ENCODE measurements at places on chromosomes 12 and 14.

DNA sequence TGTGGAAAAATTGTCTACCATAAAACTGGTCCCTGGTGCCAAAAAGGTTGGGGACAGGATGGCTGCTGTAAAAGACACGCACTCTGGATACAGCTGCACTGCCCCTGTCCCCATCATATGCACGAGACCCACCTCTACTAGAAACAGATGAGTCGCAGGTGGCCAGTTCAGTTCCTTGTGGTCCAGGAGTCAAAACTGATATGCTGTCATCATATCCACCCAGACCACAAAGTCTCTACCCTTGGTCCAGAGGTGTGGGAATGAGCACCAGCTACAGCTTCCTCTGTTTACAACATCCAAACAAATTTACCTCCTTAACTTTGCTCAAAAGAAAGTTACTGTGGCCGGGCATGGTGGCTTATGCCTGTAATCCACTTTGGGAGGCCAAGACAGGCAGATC lies 43.8 kb upstream of the DACT1 start:
- DNase-seq = no peak

- DNase-seq = peak; percentile 87
Observed at GRCh38 chr14:50860478-50861086, 11.3 kb upstream of the ABHD12B start.

DNA sequence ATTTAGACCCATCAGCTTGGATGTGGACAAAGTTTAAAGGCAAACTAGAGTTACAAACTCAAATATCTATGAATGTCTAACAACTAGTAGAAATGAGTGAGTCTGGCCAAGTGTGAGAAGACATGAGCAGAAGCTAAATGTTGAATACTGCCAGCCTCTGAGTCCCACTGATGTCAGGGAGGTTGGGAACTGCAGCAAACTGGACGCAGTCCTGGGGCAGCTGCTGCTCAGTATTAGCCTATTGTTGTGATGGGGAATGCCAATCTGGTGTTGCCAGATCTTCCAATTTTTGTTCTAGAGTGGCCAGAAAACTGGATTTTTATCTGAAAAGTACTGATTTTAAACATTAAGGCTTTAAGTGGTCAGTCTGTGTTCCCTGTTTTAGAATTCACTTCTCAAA lies 770.4 kb upstream of the STXBP6 start:
- no peak for DNase-seq

GRCh38 chr14:55964091-55964490 lies 154.1 kb upstream of the PELI2 start:
- DNase-seq = no peak

DNA sequence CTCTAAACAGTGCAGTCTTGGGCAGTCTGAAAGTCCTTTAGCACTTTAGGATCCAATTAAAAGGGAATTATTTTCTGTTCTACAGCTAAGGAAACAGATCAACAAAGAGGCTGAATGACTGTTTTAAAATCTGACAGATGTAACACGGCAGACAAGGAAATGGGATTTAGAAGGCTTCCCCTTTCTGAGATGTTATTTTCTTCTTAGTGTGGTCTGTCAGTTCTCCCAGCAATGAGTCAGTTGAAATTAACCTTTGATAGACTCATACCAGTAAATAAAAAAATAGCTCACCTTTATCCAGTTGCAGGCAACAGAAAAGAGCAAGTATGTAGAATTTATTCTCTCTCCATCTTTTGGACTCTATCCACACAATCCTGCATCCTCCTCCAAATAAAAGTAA lies 98.1 kb downstream of the NEDD1 start:
- no peak for DNase-seq

DNA sequence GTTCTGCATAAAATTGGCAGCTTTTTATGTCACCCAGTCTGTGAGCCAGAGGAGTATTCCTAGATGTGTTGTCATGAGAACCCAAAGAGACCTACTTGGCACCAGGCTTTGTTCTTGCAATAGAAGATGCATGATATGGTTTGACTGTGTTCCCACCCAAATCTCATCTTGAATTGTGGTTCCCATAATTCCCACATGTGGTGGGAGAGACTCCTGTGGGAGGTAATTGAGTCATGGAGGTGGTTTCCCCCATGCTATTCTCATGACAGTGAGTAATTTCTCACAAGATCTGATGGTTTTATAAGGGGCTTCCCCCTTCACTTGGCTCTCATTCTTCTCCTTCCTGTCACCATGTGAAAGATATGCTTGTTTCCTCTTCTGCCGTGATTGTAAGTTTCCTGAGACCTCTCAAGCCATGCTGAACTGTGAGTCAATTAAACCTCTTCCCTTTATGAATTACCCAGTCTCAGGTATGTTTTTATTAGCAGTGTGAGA lies 572.0 kb upstream of the ATP2B1 start:
- peak; percentile 80 for DNase-seq

DNA sequence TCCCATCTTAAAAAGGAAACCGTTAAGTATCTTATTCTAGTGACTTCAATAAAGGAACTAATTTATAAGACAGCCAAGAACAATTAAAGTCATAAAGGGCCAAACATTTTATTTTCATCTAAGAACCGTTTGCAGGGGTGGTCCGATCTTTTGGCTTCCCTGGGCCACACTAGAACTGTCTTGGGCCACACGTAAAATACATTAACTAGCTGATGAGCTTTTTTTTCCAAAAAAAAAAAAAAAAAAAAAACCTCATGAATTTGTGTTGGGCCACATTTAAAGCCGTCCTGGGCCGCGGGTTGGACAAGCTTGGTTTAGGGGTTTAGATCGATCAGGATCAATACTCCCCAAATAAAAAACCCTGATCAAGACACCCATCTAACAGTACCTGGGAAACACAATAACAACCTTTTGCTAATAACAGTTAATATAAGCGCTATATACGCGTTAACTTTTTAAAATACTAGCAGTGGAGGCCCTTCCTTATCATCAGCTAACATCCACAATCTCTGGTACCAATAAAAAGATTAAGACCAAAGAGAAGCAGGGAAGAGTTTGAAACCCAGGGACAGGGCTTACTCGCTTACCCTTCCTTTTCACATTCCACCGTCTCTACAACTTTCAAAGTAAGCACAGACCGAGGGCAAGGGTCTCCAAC lies 1.1 kb downstream of the NAP1L1 start:
- no peak for DNase-seq

- DNase-seq = no peak
Observed at GRCh38 chr12:131734336-131735152, 23.7 kb downstream of the SFSWAP start.

DNA sequence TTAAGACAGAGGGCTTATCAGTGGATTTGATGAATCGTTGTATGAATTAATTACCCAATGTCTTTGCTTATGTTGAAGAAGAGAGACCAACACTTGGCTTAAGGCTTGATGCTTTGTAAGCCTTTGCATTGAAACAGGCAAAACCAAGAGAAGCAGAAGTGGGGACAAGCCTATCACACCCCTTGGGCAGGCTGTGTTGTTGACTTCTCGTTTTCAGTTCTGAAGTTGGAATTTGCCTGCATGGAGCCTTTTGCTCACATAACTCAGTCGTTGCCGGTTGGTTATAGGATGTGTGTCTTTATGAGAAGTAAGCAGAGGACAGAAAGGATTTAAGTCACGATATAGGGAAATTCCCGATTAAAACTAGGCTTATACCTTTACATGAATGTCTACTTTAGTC lies 94.7 kb downstream of the CCDC92 start:
- DNase-seq = no peak

DNA sequence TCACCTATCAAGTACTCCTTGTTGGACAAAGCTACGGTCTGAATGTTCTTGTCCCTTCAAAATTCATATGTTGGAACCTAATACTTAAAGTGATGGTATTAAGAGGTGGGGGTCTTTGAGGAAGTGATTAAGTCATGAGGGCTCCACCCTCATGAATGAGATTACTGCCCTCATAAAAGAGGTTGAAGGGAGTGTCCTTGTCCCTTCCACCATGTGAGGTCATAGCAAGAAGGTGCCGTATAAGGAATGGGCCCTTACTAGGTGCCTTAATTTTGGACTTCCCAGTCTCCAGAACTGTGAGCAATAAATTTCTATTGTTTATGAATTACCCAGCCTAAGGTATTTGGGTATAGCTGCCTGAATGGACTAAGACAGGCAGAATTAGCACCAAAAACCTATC lies 191.1 kb upstream of the NUDT4 start:
- DNase-seq = no peak

GRCh38 chr14:103232031-103232808 lies 101.8 kb upstream of the EIF5 start:
- DNase-seq = no peak

GRCh38 chr12:61915420-61915819 lies 344.8 kb upstream of the USP15 start:
- DNase-seq = no peak

GRCh38 chr12:12349711-12350665 lies at the start of gene MANSC1:
Gene MANSC1, minus strand, starts transcription at chr12:12350242. Its CDS starts 6,928 bp downstream, at chr12:12343314.
- DNase-seq = peak; percentile 42

- peak; percentile 30 for DNase-seq
Observed at GRCh38 chr12:121400332-121401139, 618 bp downstream of the RNF34 start.

- DNase-seq = no peak
Observed at GRCh38 chr12:57726884-57727757, 11.4 kb downstream of the AGAP2 start.

GRCh38 chr12:31387466-31387865 lies 61.5 kb upstream of the SINHCAF start:
- DNase-seq = no peak

Data from fibroblast of pulmonary artery (primary cell).